ENCODE measurements at places on chromosomes 6 and 20.

DNA sequence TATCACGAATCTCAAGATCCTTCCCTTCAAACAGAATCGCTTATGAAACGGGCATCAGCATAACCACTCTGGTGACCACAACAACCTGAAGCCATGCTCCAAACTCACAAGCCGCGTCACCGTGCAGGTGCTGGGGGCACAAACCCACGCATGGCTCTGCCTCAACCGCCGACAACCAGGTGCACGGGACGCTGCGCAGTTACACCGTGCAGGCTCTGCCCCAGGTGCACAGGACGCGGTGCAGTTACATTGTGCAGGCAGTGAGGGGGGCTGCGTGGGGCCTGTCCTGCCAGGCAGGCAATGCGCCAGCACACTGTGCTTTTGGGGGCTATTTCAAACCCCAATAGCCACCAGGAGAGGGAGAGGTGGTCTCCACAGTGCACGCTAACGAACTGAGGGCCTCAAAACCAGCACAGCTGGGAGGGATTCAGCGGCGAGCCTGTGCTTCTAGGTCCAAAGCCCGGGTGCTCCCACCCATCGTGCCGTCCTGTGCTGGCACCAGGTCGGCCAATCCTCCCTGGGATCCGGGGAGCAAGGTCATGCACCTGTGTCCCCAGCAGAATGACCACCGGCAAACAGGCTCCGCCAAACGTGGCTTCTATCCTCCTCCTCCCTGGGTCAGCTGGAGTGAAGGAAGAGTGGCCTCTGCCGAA is 35.8 kb downstream of the ZBTB46 start:
- DNase-seq: no peak

GRCh38 chr6:98845211-98846020 is 11.0 kb downstream of the POU3F2 start:
- DNase-seq: no peak

DNA sequence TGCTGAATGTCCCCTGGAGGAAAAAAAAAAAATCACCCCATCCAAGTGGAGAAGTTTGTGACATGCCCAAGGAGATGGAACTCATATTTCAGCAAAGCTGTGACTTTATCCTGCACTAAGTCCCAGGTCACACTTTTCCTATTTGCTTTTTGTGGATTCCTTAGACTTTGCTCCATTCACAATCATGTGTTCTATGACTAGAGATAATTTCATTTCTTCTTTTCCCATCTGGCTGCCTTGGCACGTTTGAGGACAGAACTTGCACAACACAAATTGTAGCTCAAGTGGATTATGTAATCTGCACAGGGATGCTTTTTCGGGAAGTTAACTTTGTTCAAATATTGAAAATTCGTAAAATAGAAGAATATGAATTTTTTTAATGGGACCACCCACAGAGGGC is 100.7 kb upstream of the PTPN1 start:
- no peak for DNase-seq

DNA sequence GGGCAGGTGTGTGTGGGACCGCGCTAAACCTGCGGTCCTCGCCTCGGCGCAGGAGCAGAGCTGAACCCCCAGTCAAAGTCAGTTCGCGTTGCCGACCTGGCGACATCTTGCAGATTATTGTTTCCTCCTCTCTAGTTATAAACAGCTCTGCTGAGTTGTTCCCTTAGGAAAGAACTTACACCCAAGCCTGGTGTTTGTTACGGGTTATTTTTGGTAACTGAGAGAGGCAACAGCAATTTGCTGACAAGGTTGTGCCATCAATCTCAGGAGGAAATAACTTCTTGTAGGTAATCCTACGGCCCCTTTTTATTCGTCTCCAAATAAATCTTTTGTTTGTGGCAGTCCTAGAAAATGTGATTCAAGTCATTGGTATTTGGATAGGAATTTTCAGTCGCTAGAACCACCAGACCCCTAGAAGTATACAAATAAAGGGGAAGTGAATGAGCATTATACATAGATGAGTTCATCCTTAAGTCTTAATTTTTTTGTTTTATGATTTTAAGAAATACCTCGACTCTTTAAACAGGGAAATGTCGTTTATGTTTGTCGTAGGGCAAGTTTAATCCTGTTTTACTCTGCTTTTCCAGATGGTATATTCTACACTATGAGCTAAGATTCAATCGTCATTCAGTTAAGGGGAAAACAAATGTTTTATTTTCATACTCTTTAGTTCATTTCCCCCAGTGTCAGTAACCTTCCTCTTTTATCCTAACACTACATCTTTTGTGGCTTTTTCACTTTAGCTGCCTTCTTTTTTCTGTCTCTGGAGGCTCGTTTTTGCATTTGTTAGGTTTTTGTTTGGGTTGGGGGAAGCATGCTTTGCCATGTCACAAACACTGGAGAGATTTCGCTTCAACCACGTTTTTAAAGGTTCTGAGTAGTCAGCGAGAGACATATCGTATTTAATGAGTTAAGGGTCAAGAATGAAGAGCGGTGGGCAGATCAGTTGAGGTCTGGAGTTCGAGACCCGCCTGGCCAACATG is 1.2 kb downstream of the PM20D2 start:
- DNase-seq: no peak

DNA sequence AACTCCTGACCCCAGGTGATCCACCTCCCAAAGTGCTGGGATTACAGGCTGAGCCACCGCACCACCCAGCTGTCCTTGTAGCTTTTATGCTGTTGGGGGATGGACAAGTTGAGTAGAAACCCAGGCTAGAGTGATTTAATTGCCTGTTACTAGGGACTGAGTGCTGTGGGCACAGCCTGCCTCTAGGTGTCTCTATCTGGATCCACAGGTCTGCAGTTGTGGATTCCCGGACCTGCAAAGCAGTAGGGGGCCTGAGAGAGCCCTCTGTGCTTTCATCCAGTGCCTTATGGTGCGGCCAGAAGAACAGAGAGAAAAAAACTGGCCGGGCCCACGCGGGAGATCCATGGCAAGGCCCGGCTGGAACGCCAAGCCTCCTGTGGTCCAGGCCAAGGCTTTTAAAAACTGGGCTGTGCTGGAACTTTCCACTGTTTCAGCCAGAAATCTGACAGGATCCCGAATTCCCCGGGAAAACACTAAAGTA is 5.2 kb downstream of the SIRPA start:
- DNase-seq: no peak

GRCh38 chr6:164898412-164898811 is 411.0 kb downstream of the C6orf118 start:
- DNase-seq: no peak

DNA sequence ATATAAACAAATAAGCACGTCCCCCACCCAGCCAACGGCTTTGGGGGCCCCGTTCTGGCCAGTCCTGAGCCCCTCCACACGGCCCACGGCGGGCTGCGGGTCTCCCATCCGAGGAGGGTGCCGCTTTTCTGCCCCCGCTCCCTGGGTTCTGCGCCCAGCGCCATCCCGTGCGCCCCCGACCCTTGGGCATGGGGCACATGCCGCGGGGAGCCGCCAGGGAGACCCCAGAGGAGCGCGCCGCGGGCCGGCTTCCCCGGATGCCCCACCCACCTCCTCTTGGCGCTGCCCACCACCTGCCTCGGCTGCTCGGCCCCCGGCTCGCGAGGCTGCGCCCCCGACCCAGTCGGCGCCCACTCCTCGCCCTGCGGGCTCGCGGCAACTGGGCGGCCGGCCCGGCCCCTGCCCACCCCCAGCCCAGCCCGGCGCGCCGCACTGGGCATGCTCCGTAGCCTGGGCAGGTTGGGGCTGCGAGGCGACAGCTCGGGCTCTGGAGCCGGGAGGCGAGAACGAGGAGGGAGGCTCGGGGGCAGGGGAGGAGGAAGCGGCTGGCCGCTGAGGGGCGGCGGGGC is 570 bp upstream of the PLCB4 start:
- no peak for DNase-seq

- DNase-seq: no peak
Observed at GRCh38 chr6:885051-885590, 192.2 kb upstream of the EXOC2 start.

DNA sequence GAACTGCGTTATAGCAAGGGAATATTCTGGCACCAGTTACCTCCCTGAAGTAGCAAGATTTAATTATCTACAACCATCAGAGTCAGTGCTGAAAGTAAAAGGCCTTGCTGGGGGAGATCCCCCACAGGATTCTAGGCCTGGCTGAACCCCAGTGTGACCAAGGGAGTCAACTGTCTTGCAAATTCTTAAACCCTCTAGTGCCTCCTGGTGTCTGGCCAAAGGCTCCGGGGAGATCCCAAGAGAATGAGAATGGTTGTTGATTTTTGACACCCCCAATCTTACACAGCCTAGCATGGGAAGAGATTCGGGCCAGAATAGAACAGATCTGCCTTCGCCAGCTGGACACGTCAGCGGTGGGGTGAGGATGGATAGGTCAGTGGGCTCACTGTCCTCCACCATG is 179.4 kb downstream of the ERMARD start:
- no peak for DNase-seq

GRCh38 chr6:162887981-162888689 is 160.4 kb downstream of the PACRG start:
- DNase-seq: no peak

GRCh38 chr6:39938773-39939654 is 4.8 kb upstream of the MOCS1 start:
- DNase-seq: no peak

DNA sequence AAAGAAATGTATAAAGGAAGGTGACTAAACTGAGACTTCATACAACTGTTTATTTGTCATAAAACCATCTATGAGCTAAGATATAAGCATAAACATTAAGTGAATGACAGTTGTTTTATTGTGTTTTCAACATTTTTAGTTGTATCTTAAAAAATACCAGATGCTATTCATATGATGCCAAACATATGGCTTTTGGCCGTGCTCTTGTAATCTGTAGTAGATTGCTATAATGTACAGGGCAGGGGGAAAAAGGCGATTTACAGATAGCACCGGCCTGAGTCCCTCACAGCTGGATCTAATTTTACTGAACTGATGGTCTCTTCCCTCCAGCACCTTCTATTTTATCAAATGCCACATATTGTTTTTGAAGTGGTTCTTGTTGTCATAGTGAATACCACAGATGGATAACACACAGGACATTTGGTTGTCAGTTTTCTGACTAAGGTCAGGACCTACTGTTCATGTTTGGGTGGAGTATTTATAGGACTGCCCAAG is 48.2 kb downstream of the CENPW start:
- DNase-seq: no peak

- DNase-seq: no peak
Observed at GRCh38 chr20:58483470-58483869, 31.7 kb downstream of the APCDD1L start.

DNA sequence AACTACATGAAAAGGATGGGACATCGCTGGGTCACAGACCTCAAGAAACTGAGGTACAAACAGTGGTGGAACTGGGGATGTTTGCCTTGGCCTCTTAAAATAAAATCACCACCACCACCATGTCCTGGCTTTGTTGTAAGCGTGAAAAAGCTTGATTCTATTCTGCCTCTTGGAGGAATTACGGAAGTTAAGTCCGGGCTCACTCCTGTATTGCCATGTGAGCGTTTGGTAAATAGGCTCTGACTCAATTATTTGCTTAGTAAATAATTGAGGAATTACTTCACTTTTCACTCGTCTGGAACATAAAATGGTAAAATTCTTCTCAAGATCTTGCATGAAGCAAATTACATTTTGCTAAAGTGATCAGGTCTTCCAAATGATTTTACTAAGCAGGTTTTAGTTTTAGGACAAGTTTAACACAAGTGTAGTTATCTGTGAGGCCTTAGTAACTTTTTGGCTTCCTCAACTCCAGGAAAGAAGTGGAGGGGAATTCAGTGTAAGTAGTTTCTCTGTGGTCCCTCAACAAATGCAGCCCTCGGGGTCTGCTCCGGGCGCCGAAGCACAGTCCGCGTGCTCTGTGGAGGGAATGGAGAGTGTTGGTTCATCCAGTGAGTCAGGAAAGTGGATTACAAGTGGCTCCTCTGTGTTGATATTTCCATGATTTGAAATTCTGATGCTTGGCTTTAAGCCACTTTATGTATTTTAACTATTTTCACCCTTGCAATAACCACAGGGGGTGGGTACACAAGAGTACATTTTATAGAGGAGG is 23.8 kb downstream of the IYD start:
- DNase-seq: no peak

- DNase-seq: no peak
Observed at GRCh38 chr20:32465092-32465900, 107.2 kb downstream of the ASXL1 start.

- no peak for DNase-seq
Observed at GRCh38 chr20:45970646-45971424, 1.2 kb downstream of the ZNF335 start.

GRCh38 chr6:112145080-112145573 is 57.7 kb downstream of the FAM229B start:
- DNase-seq: no peak

DNA sequence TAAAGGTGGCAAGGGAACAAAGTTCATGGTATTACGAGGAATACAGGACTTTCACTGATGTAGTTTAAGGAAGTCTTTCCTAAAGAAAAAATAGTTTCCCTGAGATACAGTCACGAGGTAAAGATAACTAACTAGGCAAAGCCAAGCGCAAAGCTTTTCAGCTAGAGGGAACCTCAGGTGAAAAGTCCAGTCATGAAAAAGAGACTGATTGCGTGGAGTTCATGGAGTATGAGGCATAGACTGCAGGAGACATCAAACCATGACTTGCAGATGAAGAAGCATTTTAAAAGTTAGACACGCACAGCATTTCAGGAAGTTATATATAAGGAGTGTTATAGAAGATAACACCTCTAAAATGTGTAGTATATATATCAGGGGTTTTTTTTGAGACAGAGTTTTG is 205.6 kb upstream of the ZNF184 start:
- DNase-seq: no peak

DNA sequence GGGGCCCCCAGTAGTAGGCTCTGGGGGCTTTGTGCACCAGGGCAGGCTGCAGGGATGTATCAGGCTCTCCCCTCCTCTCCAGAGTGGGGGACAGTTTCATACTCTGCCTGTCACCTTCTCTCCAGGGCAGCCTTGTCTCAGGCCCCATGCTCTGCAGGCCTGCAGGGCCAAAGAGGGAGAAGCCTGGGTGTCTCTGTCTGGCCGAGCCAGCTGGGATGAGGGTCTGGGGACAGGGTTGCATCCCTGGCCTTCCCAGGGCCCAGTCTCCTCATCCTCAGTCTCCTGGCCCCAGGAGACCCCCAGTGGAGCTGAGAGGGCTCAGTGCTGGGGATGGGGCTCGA is 14.8 kb upstream of the IP6K3 start:
- no peak for DNase-seq

DNA sequence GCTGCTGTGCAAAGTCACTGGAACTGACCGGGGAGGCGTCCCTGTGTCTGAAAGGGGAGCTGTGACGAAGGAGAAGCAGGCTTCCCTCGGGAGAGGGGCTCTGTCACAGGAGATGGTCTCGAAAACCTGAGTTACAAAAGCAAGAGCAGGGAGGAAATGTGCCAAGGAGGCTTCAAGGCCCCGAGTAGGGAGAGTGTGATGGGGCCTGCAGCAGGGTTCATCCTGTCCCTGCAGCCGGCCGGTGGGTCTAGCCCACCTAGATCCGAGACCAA is 16.7 kb downstream of the DYNLT1 start:
- no peak for DNase-seq
